ENCODE measurements at places on chromosomes 12 and 14. TPM values are rescaled to one million over a fixed set of nuclear protein-coding genes. Genes with fewer than 3 reads are reported as not detected.

The PMCH gene
- total RNA-seq: 1.4 TPM

The A2ML1 gene
- total RNA-seq: not detected

The CISTR gene
- total RNA-seq: not detected

The DNAI7 gene
- not detected for total RNA-seq

The MANSC1 gene
- total RNA-seq: 0.15 TPM

The NEUROD4 gene
- total RNA-seq: not detected

The RNU6-8 gene
- not detected for total RNA-seq

The TSHR gene
- 1.6 TPM for total RNA-seq

The GRIN2B gene
- total RNA-seq: not detected

- DNase-seq: no peak
These were observed 25.4 kb downstream of the RTRAF start for GRCh38 chr14:52014601-52015267.

- no peak for DNase-seq
These were observed 83.6 kb downstream of the WNK1 start for GRCh38 chr12:835754-836518.

- no peak for DNase-seq
These were observed 117.6 kb downstream of the SCARB1 start for GRCh38 chr12:124745891-124746570.

- no peak for DNase-seq
These were observed 69.0 kb upstream of the OVCH1 start for GRCh38 chr12:29566441-29566840.

DNA sequence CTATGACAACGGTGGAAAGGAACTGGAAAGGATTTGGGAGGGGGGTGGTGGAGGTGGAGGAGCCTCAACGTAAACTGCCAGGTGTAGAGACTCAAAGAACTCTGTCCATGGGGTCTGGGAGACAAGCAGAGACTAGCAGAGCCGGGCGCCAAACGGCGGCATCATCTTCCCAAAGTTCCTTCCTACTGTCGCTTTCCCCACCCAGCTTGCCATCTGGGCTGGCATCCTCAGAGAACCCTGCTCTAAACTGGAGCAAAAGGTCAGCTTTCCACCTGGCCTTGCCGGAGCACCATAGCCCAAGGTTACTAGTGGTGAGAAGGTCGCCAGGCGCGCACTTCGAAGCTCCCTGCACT is 4.0 kb upstream of the IRF2BPL start:
- no peak for DNase-seq

DNA sequence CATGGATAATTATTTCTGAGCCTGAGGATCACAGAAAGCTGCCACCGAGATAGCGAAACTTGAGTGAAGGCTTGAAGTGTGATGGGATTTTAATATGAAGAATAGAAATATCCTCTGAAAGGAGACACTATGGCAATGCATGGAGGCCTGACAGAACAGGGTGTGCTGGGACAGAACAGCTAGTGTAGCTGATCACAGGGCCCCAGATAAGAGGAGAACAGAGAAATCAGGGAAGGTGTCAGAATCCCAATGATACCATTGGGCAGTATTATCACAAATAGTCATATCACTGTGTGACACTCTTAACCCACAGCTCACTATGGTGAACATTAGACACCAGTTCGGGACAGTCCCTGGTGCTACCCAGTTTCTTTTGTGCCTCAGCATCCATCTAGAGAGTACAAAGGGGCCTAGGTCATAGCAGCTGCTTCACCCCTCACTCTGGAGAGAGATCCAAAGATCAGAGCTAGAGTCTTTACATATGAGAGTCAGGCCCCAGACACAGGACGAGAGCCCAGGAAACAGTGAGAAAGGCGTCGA is 506 bp upstream of the OR10P1 start:
- DNase-seq: no peak

GRCh38 chr12:10497602-10498001 is 8.1 kb upstream of the EIF2S3B start:
- no peak for DNase-seq

DNA sequence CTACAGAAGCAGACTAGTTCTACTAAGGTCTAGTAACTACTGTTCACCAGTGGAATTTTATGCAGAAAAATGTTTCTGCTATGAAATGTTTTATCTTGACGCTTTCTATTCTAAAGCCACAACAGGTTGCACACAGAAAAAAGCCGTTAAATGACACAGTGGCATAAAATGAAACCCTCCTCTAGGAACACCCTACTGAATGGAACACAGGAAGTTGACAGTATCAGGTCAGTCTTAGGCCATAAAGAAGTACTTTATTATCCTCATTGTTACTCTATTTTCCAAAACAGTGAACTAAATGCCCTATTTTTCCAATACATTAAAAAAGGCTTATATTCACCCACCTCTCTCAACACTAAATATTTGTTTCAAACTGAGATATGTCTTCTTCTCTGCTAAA is 21.9 kb downstream of the EPS8 start:
- no peak for DNase-seq

GRCh38 chr14:79916892-79917291 is 294.4 kb downstream of the DIO2 start:
- no peak for DNase-seq

DNA sequence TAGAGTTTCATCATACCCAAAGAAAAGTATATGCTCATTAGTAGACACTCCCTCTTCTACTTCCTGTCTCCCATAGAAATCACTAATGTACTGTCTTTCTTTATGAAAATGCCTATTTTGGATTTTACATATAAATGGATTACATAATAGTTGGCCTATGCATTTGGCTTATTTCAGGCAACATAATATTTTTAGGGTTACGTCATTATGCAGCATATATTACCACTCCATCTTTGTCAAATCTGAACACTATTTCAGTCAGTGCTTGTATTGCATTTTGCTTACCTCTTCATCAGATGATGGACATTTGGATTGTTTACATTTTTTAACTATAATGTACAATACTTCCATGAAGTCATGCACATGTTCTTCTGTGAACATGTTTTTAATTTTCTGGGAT is 1406.1 kb downstream of the LRFN5 start:
- no peak for DNase-seq

DNA sequence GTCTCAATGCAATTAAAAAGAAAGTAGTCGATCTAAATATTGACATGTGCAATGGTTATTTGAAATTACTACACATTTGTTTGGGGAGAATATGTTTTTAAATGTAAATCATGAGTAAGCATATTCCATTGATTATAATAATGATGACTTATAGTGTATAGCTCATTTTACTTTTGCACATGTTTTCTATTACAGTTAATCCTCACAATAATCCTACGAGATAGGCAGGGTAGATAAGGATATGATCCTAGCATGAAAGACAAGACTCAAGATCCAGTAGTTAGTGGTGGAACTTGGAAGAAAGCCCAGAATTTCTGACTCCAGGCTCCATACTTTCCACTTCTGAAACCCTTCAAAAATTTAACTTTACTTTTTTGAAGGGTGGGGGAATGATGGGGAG is 94.0 kb downstream of the NAV3 start:
- no peak for DNase-seq

DNA sequence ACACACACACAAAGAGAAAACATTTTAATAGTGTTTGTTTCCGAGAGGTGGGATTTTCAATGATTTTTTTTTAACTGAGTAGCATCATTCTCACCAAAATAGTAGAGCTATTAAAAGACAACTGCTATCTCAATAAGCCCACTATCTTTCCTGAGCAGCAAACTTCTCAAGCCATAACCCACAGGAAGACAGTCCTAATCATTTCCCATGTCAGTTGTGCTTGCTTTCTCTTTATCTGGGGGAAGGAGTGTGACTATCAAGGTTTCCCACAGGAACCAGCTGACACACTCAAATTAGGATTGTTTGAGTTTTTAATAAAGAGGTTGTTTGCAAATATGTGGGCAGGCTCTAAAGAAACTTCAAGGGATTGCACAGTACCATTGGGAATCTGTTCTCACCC is 4.9 kb upstream of the MAX start:
- DNase-seq: no peak

DNA sequence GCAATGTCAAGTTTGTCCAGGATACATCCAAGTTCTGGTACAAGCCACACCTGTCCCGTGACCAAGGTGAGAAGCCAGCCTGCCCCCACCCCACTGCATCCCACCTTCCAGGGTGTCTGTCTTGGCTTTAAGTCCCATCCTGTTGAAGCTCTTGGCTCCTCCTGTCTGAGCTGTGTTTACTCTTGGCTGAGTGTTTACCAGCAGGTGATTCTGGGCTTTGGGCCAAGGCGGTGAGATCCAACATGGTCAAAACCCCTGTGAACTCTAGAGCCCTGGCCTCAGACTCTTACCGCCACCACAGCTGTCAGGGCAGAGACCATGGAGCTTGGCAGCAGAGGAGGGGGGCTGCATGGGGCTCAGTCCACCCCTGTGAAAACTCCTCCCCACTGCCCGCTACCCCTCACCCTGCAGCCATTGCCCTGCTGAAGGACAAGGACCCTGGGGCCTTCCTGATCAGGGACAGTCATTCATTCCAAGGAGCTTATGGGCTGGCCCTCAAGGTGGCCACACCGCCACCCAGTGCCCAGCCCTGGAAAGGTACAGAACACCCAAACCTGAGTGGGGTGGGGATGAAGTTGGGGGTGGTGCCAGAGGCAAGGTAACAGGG is 11.6 kb downstream of the TNS2 start:
- DNase-seq: no peak

DNA sequence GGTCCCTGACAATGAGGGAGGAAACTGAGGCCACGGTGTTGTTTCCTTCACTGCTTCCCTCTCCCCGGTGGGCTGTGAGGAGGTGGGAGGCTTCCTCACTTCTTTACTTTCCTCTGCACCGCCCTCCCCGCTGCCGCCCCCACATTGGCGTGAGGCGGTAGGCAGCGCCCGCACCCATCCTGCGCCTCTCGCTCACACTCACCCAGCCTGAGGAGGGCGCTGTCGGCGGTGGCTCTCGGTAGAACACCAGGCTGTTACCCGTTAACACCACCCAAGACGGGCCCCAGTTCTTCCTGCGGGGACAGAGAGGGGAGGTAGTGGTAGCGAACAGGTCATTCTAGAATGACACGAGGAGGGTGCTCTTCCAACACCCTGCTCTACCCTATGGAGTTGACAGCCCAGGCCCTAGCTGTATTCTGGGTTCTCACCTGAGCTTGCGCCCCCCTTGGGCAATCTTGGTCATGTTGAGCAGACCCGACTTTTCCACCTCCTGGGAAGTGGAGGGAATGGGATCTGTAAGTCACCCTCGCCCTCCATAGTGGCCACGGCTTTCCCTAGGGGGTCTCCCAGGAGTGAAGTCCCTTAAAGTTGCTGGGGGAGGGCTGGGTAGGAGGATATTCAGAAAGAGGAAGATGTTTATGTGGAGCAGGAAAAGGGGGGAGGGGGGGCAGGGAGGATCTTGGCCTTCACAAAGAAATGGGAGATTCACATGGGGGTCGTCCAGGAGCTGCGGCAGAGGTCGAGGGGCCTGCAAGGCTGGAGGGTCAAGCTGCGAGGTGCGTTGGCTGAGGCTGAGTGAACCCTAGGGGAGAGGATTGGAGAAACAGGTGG is 3.3 kb downstream of the ARHGAP9 start:
- DNase-seq: peak; percentile 86

DNA sequence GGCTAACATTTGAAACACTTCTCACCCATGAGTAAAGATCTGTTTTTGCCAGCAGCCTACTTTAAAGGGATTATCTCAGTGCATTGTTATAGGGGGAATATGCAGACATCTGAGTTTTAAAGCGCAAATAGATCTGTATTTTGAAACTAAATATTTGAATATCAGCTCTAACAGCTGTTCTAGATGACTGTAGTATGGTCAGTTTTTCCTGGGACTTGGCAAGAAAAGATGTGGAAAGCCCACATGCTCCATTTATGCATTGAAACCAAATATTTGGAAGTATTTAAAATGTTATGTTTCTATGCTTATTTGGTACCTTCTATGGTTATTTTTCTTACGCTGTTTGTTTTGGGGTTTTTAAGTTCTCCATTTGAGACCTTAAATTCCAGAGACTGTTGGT is 41.7 kb downstream of the RIC8B start:
- DNase-seq: no peak

DNA sequence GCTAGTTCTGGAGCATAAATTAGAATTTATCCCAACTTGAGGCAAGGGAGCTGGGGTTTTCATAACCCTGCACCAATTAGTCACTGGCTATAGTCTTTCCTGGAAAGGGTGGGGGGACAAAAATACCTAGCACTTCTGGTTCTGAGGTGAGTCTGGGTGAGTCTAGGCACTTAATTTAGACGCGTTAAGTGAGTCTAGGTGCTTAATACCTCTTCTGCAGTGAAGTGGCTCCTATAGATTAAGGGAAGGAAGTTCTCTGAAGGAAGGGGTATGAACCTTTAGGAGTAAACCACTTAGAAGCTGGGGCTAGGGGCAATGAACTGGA is 251.7 kb downstream of the EFCAB11 start:
- DNase-seq: no peak

DNA sequence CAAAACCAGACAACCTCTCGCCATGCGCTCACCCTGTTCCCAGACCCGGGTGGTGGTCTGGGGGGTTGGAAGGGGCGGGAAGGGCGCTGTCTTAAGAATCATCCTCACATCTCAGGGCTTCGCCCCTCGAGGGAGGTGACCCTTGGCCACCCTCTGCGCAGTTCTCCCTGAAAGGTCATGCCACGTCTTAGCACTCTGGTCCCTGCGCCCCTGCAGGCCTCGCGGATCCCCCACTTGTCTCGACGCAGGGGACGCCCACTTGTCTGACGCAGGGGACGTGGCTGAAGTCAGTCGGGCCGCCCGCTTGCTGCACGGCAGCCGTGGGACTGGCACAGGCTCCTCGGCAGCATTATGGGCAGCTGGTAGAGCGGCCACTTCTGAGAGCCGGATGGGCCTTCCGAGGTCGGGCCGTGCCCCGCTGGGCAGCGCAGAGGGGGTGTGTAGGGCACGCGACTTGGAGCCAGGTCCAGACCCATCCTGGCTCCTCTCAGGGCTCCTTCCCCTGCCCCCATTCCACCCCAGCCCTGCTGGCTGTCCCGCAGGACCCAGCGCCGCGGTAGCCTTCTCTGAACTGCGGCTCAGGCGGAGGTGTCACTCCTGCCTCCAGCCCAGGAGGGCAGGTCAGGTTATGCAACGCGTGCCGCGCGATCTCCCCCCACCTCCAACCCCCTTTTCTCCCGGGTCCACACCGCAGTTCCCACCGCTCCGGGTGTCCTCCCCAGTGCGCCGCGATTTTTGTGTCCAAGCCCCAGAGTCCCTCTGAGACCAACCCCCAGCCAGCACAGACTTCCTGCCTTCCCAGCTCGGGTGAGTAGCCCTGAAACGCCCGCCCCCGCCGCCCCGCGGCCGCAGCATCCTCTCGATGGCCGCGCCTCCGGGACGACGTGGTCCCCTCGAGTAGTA is 40.9 kb upstream of the CAPRIN2 start:
- peak; percentile 75 for DNase-seq

DNA sequence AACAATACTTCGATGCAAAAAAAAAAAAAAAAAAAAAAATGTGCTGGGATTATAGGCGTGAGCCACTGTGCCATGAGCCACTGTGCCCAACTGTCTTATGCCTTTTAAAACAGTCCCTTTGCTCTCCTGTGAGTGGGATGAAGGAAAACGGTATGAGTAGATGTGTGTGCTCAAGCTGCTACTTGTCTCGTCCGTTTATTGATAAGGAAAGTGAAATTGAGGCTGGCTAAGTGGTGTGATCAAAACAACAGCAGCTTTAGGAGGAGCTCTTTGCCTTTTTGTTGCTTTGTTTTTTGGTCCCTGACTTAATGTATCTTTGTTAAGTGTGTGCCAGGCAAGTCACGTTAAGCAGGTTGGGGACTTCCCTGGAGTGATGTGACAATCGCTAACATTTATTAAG is 275.9 kb downstream of the TMEM132C start:
- DNase-seq: no peak

- no peak for DNase-seq
These were observed 7.5 kb downstream of the VTI1B start for GRCh38 chr14:67666750-67667449.
